Suprapubic skin (tissue), 4 donors: ENCODE measurements at places on chromosomes 16 and 17.

DNA sequence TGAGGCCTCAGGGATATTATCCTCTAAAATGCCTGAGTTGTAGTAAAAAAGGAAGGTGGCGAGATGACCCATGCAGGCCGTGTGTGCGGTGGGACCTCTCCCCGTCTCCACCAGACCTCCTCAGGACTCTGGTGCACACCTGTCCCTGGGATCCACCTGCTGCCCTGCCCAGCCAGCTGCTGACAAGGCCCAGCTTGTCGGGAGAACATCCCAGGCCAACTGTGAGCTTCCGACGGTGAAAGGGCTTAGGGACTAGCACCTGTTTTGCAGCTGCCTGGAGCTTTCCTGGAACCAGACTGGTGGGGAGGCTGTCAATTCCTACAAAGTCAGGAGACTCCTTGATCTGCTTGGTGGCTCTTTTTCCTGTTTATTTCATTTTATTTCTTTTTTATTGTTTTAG is 11.6 kb downstream of the IL34 start:
- H3K27ac ChIP-seq, result no peak overlapping the region
- H3K27me3 ChIP-seq, result no peaks in the 10 kb centered on the region
- peaks cover 17% of the 10 kb centered on the region for H3K4me1 ChIP-seq
- no peak for DNase-seq
- no peak overlapping the region for H3K4me3 ChIP-seq
- peaks cover 15% of the 10 kb centered on the region for H3K36me3 ChIP-seq

DNA sequence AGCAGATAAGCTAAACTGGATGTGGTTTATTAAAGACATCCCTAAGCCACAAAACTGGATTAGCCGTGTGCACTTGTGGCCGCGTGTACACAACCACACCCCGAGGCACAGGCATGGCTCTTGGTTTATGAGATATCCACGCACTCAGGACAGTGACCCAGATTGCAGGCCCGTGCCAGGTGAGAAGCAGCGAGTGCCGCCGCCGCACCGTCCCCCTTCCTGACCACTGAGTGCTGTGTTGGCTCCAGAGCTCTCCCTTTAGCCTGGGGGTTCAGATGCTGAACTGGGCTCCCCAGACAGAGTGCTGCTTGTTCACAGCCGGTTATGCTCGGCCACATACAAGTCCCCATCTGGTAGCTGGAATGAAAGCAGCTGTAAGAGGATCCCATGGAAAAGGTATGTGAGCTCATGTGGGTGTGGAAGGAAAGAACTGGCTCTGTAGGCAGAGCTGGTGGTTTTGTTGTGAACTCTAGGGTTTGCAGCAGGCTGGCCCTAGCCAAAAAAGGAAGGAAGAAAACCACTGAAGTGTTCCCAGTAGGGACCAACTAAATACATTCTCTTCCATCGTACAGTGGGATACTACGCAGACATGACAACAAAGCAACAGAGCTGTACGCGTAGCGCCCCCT is 29.5 kb downstream of the KNOP1 start:
- peak overlapping the region; percentile 49 for H3K27ac ChIP-seq
- H3K4me3 ChIP-seq, result no peak overlapping the region
- peaks cover 50% of the 10 kb centered on the region for H3K36me3 ChIP-seq
- DNase-seq, result no peak
- peaks cover 26% of the 10 kb centered on the region for H3K4me1 ChIP-seq
- no peaks in the 10 kb centered on the region for H3K27me3 ChIP-seq

DNA sequence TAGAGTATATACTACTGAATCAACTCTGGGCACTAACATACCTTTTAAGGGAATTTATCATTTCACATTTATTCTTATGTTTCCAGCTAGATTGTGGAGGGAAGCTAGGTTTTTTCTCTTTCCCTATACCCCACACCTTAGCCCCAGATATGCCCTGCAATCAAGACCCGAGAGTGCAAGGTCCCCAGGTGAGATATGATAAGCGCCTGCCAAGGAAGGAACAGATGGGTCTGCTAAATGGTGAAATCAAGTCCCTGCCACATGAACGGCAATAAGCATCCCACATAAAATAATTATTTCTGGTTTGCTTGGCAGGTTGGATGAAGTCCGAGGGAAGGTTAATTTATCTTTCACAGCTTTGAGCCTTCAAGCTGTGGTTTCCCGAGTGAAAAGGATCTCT is 195.5 kb downstream of the TOX3 start:
- DNase-seq, result no peak
- no peak overlapping the region for H3K27ac ChIP-seq
- no peak overlapping the region for H3K4me3 ChIP-seq
- no peaks in the 10 kb centered on the region for H3K27me3 ChIP-seq
- no peaks in the 10 kb centered on the region for H3K4me1 ChIP-seq
- no peaks in the 10 kb centered on the region for H3K36me3 ChIP-seq

DNA sequence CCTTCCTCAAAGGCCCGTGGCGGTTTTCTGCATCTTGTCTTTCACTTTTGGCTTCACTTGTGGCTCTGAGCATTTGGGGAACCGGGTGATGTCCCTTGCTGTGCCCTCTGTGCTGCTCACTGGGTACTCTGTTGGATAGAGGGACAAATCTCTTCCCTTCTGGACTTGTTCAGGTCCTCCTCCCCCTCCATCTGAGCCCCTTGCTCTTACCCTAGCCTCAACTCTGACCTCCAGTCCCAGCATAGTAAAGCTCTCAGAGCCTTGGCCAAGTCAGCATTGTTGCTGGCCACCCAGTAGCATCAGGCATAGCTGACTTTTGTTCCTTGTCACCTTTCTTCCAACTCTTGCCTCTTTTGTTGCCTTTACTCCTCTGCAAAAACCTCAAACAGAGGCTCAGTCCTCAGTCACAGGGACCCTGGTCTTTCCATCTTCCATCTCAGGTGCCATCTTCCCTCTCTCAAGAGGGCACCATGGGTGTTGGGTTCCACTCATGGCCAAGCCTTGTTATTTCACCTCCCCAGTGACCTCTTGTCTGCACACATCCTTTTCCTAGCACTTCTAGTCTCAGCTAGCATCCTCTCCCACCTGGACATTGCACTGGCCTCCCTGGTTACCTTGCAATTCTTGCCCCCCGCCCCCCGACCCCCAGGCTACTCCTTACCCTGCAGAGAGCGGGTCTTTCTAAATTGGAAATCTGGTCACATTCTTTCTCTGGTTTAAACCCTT is 393 bp upstream of the PSMB10 start:
- peak overlapping the region; percentile 92 for H3K27ac ChIP-seq
- H3K4me3 ChIP-seq, result peak overlapping the region; percentile 85
- H3K4me1 ChIP-seq, result peaks cover 19% of the 10 kb centered on the region
- H3K36me3 ChIP-seq, result peaks cover 11% of the 10 kb centered on the region
- H3K27me3 ChIP-seq, result no peaks in the 10 kb centered on the region

- peaks cover 4% of the 10 kb centered on the region for H3K4me1 ChIP-seq
- H3K27me3 ChIP-seq, result no peaks in the 10 kb centered on the region
- H3K4me3 ChIP-seq, result no peak overlapping the region
- peak overlapping the region; percentile 35 for H3K27ac ChIP-seq
- peak; percentile 65 for DNase-seq
These were observed 5.8 kb upstream of the SETD6 start for GRCh38 chr16:58509256-58510096.

DNA sequence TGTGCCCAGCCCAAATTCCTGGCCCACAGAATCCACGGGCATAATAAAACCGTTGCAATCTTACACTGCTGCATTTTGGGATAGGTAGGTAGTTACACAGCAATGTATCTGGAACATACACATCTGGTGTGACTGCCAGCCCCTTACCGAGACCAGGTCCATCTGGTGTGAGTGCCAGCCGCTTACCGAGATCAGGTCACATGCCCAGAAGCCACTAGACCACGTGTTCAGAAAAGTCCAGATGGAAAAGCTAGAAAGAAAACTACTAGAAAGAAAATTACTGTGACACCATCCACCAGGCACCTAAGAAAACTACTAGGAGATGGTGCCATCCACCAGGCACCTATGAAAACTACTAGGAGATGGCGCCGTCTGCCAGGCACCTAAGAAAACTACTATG is 19.4 kb downstream of the PIK3R5 start:
- no peaks in the 10 kb centered on the region for H3K4me1 ChIP-seq
- H3K36me3 ChIP-seq, result no peaks in the 10 kb centered on the region
- H3K4me3 ChIP-seq, result no peak overlapping the region
- H3K27me3 ChIP-seq, result peaks cover 10% of the 10 kb centered on the region
- H3K27ac ChIP-seq, result no peak overlapping the region

DNA sequence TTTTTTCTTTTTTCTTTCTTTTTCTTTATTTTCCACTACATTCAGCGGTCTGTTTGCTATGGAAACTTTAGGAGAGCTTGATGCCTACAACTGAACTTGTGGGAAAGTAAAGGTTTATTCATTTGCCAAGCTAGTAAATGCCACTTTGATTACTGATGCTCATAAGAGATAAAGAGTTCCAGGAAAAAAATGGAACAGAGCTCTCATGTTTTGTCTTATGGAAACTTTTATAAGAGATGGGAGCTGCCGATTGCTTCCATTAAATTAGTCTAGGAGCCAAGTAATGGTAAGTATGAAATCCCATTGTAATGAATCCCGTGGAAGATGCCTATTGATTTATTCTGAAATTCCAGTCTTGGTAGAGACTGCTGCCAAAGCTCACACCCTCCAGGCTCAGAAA is 7.1 kb downstream of the ANKFN1 start:
- peaks cover 6% of the 10 kb centered on the region for H3K4me1 ChIP-seq
- no peak overlapping the region for H3K27ac ChIP-seq
- no peaks in the 10 kb centered on the region for H3K36me3 ChIP-seq
- peaks cover 4% of the 10 kb centered on the region for H3K27me3 ChIP-seq

GRCh38 chr16:25735645-25736044 is 43.9 kb downstream of the HS3ST4 start:
- H3K36me3 ChIP-seq, result no peaks in the 10 kb centered on the region
- no peak overlapping the region for H3K27ac ChIP-seq
- H3K4me3 ChIP-seq, result no peak overlapping the region
- no peaks in the 10 kb centered on the region for H3K4me1 ChIP-seq

GRCh38 chr16:86988920-86989696 is 328.1 kb downstream of the C16orf95 start:
- H3K27me3 ChIP-seq, result peaks cover 59% of the 10 kb centered on the region
- H3K4me3 ChIP-seq, result no peak overlapping the region
- H3K27ac ChIP-seq, result no peak overlapping the region
- H3K36me3 ChIP-seq, result no peaks in the 10 kb centered on the region
